Daoy (cell line): ENCODE measurements at places on chromosomes 4 and X. TPM values are rescaled to one million over a fixed set of nuclear protein-coding genes. Genes with fewer than 3 reads are reported as not detected.
A peak's percentile ranks its signal among the peaks of the same experiment; 100 is the strongest.

- DNase-seq: no peak
These were observed 14.7 kb upstream of the GRIA3 start for GRCh38 chrX:123169247-123169901.

DNA sequence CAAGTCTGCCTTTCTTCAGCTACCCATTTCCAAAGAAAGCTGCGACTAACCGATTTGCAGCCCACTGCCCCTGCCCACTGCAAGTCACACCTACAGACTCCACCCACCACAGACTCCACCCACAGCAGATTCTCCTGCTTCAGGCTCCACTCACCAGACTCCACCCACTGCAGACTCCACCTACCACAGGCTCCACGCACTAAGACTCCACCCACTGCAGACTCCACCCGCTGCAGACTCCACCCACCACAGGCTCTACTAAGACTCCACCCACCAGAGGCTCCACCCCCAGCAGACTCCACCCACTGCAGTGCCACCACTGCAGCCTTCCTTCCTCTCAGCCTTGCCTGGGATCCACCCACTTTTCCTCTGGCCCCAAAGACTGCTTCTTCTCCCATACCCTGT lies 41.3 kb downstream of the ABLIM2 start:
- DNase-seq: peak; percentile 68

DNA sequence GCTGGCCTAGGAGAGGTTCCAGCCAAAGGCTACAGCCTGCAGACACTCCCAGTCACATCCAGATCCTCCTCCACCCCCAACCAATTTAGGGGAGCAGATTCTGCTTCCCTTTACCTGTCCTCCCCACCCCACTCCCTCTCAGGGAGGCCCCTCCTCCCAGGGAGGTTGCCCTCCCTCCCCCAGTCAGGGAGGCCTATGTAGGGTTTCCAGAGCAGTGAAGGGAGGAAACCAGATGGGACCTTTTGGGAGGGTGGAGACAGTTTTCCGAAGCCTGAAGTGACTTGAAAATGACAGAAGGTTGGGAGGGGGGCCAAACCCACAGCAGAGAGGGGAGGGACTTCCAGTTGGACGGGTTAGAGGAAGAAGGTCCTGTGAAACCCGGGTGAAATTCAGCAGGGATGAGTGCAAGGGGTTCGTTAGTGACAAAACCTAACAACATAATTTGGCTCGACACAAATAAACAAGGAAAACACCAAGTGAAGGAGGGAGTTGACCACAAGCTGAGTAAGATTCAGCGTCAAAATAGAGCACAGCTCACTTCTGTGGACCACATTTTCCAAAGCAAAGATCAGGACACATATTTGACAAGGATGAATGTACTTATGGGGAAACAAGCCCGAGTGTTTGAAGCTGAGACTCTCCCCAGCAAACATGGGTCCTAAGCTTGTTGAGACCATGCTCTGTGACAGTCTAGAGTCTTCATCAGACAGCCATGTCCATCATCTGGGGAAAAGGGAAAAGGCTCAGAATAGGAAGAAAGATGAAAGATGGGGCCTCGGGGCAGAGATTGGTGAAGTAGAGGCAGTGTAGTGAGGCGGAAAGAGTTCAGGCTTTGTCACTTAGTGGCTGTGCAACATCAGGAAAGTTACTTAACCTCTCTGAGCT lies 46.4 kb downstream of the PRPS1 start:
- peak; percentile 27 for DNase-seq

GRCh38 chr4:114249561-114249960 lies 270.1 kb upstream of the ARSJ start:
- no peak for DNase-seq

- no peak for DNase-seq
These were observed 74.7 kb downstream of the CLCN4 start for GRCh38 chrX:10231461-10231860.

DNA sequence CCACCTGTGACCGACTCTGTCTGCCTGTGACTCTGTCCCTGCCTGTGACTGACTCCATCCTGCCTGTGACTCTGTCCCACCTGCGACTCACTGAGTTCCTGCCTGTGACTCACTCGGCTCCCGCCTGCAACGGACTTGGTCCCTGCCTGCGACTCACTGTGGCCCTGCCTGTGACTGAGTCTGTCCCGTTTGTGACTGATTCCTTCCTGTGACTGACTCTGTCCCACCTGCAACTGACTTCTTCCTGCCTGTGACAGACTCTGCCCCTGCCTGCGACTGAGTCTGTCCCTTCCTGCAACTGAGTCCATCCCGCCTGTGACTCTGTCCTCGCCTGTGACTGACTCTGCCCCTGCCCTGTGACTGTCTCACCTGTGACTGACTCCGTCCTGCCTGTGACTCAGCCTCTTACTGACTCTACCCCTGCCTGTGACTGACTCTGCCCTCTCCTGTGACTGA lies 9.6 kb upstream of the UVSSA start:
- no peak for DNase-seq

GRCh38 chrX:36199928-36200327 lies 280.4 kb downstream of the CFAP47 start:
- DNase-seq: no peak

- DNase-seq: peak; percentile 9
These were observed 23.2 kb downstream of the PRPS2 start for GRCh38 chrX:12814420-12814819.

DNA sequence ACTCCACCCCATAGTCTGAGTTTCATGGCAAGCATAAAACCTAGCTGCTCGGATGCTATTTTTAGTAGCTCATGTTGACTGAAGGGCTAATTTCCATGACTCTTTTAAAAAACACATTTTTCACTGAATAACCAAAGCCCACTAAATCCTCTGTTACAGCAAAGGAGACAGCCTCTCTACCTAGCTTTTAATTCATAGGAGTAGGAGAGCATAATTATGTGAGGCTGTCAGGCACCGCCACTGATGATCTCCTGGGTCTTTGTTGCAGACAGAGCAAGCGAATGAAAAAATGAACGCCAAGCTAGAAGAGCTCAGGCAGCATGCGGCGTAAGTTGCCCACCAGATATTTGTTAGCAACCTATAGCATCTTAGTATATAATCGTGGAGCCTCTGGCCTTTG lies 53.5 kb downstream of the KIF4A start:
- no peak for DNase-seq

- no peak for DNase-seq
These were observed 204.2 kb downstream of the GPC3 start for GRCh38 chrX:133781174-133781573.

GRCh38 chrX:101078716-101079598 lies at the start of gene TMEM35A:
TSS of gene TMEM35A (plus strand) at chrX:101078879. CDS start at chrX:101079003, 124 bp downstream.
- no peak for DNase-seq

- DNase-seq: no peak
These were observed 57.0 kb upstream of the RAP1GDS1 start for GRCh38 chr4:98204236-98204553.

- DNase-seq: no peak
These were observed 67.3 kb downstream of the SLC34A2 start for GRCh38 chr4:25722964-25723363.

DNA sequence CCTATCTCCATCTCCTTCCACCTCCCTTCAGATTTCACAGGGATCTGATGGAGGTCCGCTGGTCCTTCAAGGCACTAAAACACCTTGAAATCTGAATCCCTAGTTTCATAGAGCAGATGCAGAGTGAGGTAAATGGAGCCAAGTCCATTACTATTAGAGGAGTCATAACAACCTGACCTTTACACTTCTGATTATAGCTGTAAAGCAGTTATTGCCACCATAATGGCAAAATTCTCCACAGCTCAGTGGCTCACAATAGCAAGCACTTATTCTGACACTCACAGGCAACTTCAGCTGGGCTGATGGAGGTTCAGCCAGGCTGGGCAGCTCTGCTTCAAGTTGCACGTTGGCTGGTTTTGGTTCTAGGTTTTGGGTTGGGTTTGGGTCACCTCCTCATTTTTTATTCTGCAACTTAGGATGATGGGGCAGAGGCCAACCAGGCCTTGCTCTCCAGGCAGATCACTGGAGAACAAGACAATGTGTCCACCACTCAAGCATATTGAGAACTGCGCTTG lies 51.4 kb upstream of the LRAT start:
- DNase-seq: no peak

DNA sequence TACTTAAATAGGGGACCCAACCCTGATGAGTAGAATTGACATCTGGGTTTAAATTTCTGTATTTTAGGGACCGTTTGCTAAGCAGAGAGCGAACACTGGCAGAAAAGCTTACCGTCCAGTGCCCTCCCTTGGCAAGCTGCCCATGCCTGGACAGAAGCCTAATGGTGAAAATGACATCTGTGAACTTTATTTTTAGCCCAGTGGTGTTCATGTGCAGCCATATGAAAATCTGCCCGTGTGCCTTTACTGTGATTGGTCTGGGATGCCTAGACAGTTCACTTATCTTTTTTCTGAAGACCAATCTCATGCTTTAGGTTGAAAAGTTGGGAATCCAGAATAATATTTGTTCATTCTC lies 1.1 kb downstream of the STBD1 start:
- no peak for DNase-seq

- DNase-seq: no peak
These were observed 338.3 kb upstream of the IGFBP7 start for GRCh38 chr4:57448452-57448851.

DNA sequence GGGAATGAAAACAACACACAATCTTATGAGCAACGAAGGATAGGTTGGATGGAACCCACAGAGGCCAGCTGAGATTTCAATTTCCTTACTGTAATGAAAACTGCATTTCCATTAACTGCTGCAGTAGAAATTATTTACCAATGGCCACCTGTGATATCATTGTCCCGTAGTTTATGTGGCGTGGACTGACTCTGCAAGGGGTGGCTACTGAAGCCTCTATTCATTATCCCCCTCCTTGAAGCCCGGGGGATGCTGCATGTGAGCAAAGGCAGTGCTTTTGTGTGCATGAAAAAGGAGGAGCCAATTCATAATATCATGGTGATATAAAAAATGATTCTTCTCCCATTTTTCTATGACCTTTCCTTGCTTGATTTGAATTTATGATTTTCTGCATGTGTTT lies 207.8 kb downstream of the PTTG2 start:
- no peak for DNase-seq

DNA sequence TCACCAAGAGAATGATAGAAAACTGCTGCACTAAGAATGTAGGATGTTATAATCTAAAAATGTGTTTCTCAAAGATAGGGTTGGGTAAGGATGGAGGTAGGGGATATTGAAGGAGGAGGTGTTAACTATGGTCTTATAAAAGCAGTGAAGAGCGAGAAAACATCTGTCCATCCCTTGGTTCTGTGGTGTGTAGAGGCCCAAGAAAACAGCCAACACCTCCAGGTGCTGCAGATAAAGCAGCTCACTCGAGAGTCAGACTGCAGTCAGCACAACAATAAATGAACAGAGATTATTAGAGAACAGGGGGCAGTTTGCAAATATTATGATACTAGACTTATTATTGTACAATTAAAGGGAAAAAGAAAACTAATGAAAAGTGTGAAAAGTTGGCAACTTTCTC lies 141.5 kb downstream of the CAMK2D start:
- DNase-seq: no peak

DNA sequence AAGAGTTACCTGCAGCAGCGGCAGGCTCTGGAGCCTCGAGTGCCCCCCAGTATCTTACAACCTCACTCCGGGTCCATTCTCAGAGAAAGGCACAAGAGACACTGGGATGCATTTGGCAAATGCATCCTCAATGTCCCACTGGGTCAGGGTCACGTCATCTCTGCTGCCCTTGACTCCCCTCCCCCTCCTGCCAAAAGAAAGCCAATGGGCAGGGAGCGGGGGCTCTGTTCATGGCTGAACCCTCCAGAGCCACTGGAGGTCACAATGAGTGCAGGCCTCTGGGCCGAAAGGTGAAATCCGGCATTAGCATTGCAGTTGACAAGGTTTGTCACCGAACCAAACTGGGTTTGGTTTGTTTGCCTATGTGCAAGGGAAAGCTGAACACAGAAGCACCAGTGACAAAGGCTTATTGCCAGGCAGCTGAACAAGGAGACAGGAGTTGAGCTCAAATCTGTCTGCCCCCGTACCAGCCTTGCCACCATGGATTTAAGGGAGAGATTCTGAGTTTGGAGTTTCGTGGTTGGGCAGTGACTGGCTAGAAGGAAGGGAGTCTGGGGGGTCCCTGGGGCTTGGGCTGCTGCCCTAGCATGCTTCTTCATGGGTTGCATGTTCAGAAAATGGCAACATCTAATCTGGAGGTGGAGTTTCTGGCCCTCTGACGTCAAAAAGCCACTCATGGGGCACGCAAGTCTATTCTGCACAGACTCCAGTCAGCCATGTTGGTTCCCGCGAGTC lies 64.3 kb downstream of the HTRA3 start:
- DNase-seq: no peak

- no peak for DNase-seq
These were observed 97.6 kb upstream of the AP1S2 start for GRCh38 chrX:15952212-15952611.

- DNase-seq: no peak
These were observed 30.8 kb upstream of the ANXA3 start for GRCh38 chr4:78520808-78521226.

DNA sequence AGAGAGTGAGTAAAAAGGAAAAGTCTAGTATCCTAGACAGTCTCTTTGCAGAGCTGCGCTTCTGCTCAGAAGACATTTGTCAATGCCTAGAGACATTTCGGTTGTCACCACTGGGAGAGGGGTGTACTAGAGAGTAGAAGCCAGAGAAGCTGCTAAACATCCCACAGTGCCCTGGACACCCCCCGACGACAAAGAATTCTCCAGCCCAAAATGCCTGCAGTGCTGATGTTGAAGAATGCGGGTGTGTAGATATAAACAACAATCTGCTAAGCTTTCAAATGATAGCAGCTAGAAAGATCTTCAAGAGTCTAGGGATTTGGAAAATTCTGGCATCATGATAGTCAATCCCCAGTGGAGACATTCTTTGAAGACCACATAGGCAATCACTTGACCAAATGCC lies 90.1 kb downstream of the PALLD start:
- no peak for DNase-seq

DNA sequence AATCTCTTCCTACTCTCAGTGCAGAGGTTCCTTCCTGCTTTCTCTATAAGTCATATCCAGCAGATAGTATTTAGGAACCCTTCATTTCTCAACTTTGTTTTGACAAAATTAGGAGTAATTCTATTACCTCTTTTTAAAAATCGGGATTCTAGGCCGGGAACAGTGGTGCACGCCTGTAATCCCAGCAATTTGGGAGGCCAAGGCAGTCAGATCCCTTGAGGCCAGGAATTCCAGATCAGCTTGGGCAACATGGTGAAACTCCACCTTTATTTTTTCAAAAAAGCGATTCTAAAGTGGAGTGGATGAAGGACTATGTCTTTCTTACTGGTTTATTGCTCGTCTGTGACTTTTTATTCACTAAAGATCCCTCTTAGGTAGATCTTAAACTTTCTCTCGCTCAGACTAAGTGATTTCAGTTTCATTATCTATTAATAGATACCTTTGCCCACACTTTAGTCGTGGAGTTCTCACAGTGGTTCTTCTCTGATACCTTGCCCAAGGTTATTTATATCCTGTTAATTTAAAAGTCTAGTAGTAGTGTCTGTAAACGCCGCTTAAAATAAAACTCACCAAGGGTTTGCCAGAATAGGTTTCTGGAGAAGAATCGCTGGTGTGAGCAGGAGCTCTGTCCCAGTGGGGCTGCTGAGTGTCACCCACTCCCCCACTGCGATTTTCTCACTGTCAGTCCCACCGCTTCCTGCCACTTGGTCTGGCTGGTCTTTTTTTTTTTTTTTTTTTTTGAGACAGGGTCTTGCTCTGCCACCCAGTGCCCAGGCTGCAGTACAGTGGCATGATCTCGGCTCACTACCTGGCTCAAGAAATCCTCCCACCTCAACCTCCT lies 27.0 kb upstream of the TMEM131L start:
- no peak for DNase-seq

Gene XAGE1B
- 4.5 and 5.7 TPM in 2 replicates for total RNA-seq

Gene CENPVL1
- 0.34 and 1.2 TPM in 2 replicates for total RNA-seq

Gene GDPD2
- total RNA-seq: not detected in 2 replicates

Gene ARSD
- total RNA-seq: 7.6 and 9.1 TPM in 2 replicates

Gene SHOX
- not detected in 2 replicates for total RNA-seq

Gene STATH
- total RNA-seq: not detected in 2 replicates

Gene FAM13A
- 4.3 and 6.5 TPM in 2 replicates for total RNA-seq

Gene NWD2
- not detected in 2 replicates for total RNA-seq

Gene SPON2
- total RNA-seq: 0.29 TPM in 1 of 2 replicates, not detected in the other
